Osteocyte (in vitro differentiated cells): ENCODE measurements at places on chromosomes 2 and 18.

- no peak for DNase-seq
Observed at GRCh38 chr2:102551329-102552096, 67.8 kb upstream of the SLC9A2 start.

- DNase-seq: no peak
Observed at GRCh38 chr2:215613280-215613679, 177.4 kb upstream of the FN1 start.

DNA sequence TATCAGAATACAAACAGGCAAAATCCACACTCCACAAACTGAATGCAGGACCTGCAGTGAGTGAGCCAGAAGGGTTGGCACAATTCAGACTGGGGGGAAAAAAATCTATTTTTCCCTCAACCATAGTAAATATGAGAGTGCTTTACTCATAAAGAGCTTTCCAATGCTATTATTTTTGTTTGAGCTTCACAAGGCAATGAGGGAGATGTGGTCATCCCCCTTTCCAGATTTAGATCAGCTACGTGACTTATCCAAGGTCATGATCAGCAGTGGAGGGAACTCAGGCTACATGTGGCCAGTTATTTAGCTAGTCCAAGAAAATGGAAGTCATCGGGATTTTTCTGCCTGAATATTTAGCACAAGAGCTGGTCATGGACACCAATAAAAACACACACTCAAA, 120.4 kb upstream of the KLF7 start:
- DNase-seq: no peak

DNA sequence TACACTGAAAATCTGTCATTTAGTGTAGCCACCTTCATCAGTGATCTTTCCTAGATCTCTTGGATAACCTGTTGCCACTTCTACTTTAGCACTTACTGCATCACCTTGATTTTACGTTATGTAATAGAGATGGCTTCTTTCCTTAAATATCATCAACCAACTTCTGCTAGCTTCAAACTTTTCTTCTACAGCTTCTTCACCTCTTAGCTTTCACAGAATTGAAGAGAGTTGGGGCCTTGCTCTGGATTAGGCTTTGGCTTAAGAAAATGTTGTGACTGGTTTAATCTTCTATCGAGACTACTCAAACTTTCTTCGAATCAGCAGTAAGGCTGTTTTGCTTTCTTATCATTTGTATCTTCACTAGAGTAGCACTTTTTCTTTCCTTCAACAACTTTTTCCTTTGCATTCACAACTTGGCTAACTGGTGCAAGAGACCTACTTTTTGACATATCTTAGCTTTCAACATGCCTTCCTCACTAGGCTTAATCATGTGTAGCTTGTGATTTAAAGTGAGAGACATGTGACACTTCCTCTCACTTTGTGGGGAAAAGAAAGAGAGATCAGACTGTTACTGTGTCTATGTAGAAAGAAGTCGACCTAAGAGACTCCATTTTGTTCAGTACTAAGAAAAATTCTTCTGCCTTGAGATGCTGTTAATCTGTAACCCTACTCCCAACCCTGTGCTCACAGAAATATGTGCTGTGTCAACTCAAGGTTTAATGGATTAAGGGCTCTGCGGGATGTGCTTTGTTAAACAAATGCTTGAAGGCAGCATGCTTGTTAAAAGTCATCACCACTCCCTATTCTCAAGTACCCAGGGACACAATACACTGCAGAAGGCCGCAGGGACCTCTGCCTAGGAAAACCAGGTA, 99.6 kb downstream of the ATL2 start:
- no peak for DNase-seq

- no peak for DNase-seq
Observed at GRCh38 chr2:241103176-241103595, 1.1 kb upstream of the MTERF4 start.

- DNase-seq: no peak
Observed at GRCh38 chr2:57882895-57883515, 163.6 kb upstream of the VRK2 start.

- no peak for DNase-seq
Observed at GRCh38 chr18:62396967-62397366, 71.9 kb downstream of the TNFRSF11A start.

- no peak for DNase-seq
Observed at GRCh38 chr18:76380127-76380729, 114.8 kb downstream of the ZNF516 start.

DNA sequence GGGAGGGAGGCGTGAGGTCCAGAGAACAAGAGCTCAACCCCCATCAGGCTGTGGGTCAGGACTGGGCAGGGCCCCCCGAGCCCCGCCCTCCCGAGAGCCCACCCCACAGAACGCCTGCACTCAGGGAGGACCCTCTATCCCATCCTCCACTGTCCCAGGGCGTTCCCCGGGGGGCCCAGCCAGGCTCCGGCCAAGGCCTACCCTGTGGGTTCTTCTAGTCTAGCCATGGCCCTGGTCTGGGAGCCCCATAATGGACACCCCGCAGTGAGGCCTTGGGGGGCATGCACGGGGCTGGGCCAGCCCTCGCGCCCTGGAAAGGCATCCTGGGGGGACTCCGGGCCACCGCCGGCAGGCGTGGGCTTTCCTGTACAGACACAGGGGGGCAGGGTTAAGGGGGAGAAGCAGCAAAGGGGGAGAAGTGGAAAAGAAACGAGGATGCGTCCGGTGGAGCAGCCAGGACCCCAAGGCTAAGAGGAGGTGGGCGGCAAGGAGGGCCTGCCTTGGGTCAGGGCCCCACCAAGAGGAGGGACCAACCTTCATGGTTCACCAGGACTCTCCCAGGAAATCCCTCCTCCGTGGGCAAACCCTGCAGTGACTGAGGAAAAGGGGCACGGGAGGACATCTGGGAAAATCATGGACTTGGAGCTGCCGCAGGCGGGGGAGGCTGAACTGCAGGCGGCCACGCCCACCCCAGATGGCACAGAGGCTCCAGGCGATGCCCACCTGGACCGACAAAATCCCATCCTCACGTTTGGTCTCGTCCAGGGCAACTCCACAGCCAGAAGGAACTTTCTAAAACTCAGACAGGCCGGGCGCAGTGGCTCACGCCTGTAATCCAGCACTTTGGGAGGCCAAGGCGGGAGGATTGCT, 2.7 kb upstream of the CROCC2 start:
- no peak for DNase-seq

- DNase-seq: no peak
Observed at GRCh38 chr18:55477499-55477859, 110.5 kb downstream of the TCF4 start.

GRCh38 chr18:13276530-13277520, 58.3 kb downstream of the LDLRAD4 start:
- DNase-seq: no peak

- DNase-seq: peak; percentile 42
Observed at GRCh38 chr2:86216575-86217555, 17.6 kb downstream of the MRPL35 start.

DNA sequence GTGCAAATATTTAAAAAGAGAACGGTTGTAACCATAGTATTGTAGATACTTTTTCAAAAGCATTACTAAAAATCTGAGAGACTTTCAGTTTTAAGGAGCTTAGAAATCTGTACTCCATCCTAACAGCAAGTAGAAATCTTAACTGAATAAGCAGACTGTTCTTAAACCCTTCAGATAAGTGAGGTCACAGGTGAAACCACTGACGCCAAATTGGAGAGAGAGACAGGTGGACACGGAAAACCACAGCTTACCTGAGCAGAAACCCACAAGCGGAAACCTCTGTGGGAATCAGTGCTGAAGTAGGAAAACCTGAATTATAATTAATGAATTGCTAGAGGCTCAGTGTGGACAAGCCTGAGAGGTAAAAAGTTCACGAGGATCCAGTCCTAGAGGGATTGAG, 959.4 kb upstream of the CELF4 start:
- no peak for DNase-seq
